ENCODE measurements at places on chromosomes 4 and X.
A peak's percentile ranks its signal among the peaks of the same experiment; 100 is the strongest.

GRCh38 chr4:82553020-82553419, 8.8 kb downstream of the TMEM150C start:
- DNase-seq: no peak

DNA sequence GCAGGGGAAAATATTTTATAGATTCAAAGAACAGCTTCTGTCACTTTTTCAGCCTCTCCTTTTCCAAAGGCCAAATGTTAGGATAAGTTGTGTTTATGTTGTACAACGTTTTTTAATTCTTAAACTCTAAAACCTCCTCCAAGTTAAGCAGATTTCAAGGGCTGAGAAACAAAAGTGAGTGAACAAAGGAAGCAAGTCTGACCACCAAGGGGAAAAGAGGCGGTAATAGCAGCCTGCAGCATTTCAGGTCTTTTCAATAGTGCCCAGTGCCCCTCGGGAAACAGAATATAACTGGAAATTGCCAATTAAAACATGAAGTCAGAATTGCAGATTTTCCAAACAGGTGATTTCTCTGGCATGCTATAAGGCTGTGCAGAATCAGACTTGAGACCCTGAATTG, 510.0 kb upstream of the HTR2C start:
- DNase-seq: no peak

- peak; percentile 74 for DNase-seq
Observed at GRCh38 chr4:14345356-14345775, 656.9 kb upstream of the CPEB2 start.

DNA sequence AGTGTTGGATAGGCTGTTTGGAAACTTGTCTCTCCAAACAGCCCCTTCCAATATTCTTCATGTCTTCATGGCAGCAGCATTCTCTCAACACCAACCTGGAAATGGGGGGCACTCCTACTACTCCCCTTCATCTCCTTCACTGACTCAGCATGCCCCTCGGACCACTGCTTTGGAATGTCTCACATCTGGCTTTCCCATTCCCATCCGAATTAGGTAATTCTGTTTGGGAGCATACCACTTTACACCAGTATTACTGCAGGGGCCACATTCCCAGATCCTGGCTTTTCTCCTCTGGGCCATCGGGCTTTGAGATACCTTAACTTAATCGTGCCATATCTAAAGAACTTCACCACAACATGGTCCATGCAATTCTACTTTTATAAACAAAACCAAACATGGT, 100.8 kb downstream of the MAML3 start:
- no peak for DNase-seq

DNA sequence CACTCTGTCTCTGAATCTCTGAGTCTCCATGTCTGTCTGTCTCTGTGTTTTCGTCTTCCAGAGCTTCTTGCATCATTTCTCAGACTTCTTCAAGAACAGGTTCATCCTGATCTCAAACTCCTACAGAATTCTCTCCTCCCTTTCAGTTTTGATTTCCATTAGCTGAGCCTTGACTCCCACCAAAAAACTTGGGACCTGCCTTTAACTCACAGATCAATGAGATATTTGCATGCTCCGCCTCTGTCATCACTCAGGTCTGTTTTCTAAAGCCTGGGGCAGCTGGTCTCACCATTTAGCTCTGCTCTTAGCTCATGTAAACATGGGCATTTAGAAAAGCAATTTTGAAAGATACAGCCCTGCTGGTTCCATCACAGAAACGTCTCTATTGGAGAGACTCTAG, 8.6 kb downstream of the DAPP1 start:
- no peak for DNase-seq

DNA sequence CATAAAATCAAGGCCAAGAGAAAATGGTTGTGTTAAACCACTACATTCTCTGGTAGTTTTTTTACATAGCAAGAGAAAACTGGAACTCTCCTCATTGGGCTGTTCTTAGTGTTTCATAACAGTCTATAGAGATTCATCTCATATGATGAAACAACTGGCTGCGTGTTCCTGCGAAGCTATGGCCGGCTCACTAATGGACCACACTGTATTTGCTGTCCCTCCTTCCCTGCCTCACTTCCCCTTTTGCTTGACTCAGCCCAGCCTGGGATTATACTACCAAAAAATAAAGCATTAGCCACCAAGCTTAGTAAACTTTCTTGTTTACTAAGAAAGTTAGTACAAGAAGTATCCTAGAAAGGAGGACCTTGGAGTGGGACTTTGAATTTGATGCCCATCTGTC, 31.6 kb upstream of the LSM6 start:
- peak; percentile 63 for DNase-seq

- DNase-seq: no peak
Observed at GRCh38 chr4:167986044-167986443, 106.3 kb upstream of the ANXA10 start.

DNA sequence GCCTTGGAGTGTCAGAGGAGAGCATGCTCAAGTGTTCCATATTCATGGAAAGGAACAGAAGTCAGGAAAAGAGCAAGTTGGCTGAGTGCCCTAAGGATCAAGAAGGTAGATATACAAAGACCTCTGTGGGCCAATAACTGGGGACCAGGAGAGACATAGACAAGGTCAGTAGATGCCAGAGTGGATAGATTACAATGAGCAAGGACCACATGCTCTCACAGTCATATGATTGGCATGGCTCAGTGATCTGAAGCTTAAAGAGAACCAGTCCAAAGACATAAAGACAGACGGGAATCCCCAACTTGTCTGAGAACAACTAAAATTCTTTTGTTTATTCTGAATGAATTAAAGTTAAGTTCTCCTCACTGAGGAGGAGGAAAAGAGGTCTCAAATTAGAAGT, 289.7 kb downstream of the HS3ST1 start:
- no peak for DNase-seq

DNA sequence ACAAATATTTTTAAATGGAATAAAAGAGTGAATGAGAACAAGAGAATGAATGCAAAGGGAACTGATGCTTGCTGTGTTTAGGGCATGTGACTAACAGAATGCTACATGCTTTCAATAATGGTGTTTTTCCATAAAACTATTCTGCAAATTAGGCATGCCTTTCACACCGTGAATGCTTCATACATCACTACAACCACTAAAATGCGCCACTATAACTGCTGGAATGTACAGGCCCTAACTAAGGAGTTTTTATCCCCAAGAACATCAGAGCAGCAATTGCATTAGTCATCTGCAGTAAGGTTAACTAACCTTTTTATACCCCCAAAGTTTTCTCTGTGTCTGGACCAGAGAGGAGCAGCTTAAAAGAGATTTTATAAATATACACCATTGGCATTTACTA, 190.4 kb downstream of the ARAP2 start:
- no peak for DNase-seq

DNA sequence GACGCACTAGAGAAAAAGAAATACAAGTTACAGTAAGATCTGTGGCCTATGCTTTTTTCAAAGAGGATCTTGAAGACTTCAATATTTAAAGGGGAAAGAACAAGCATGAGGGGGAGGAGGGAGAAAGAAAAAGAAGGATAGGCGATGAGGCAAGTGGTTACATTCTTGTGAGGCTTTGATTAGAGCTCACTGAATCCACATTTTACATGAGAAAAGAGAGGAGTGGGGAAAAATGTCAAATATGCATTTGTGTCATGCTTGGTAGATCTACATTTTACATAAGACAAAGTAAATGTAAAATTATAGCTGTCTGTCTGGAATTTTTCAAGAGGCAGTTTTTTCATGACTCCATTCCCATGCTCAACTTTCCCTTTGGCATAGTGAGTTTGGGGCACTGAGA, 965.9 kb downstream of the FSTL5 start:
- no peak for DNase-seq

GRCh38 chrX:41984628-41985027, 61.3 kb upstream of the CASK start:
- DNase-seq: no peak

DNA sequence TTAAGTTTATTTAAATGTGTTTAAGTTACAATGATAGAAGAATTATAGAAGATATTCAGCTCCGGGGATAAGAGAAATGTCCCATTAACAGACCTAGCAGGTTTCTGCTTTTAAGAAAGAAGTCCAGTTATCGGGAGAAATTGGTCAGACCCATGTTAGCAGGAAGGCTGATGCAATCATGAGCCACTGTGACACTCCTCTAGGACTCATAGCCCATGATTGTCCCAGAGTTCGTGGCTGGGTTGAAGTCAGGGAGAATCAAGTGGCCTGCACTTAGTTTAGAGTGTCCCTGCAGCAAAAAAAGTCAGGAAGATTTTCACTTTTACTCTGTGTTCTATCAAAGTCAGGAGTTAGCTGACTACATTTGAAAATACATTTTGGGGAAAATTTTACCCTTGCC, 72.0 kb downstream of the TMEM144 start:
- DNase-seq: peak; percentile 2

DNA sequence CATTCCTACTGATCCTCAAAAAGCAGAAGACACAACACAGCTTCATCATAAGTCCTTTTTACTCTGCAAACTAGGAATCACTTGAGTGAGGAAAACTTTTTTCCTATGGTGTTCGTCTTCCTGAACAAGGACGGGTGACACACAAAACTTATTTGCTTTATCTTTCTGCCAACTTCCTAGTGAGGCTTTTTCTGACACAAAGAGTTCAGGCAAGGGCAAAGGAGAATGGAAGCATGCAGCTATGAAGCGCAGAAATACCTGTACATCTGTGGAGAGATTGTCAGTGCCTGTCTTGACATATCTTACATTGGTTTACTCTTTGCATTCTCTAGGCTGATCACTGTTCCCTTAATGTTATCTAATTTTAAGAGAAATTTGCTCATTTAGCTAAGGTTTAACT, 548.0 kb upstream of the IGFBP7 start:
- DNase-seq: no peak

- no peak for DNase-seq
Observed at GRCh38 chr4:28082686-28083390, 1222.2 kb downstream of the STIM2 start.

DNA sequence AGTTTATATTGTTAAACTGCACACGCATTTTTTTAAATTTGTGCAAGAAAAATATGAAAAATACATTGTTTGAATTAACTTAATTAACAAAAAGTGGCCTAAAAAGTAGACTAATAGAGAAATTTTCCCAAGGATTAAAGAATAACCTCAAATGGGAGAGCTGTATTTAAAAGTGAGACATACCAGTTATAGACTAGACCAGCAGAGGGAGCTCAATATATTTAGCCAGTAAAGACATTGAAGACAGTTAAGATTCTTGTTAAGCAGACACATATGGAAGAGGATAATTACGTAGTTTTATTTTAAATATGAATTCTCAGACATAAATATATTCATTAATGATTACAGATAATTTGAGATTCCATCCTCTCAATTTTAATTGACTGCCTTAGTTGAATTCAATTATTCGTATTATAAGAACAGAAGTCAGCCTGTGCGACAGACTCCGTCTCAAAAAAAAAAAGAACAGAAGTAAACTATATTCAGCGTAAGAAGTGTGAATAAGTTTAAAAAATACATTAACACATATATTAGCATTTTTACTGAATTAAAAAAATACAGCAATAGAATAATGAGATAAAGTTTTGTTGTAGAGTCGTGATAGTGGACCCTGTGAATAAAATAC, 64.8 kb downstream of the GLRA3 start:
- DNase-seq: peak; percentile 2

GRCh38 chr4:186765673-186766546, 42.3 kb upstream of the FAT1 start:
- no peak for DNase-seq
